ENCODE measurements at places on chromosomes 11 and 22.

GRCh38 chr11:101786916-101787315, 127.9 kb upstream of the CEP126 start:
- no peak for DNase-seq

DNA sequence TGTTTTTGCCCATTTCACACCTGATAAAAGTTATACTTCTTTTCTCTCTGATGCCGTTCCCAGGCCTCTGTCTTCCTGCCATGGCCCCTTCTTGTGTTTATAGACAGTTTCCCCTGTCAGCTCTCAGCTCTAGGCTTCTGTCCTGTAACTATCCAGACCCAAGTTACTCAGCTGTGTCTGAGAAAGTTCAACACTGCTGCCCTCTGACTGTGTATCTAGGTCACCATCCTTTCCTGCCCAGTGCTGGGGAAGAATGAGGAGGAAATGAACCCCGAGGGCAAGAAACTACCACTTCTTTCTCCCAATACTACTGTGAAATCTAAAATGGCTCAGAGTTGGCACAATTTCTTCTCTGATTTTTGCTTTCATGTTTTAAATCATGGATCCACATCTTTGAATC, 29.6 kb downstream of the SNX19 start:
- DNase-seq = no peak

GRCh38 chr11:94066901-94067429, 45.8 kb downstream of the HEPHL1 start:
- DNase-seq = no peak

DNA sequence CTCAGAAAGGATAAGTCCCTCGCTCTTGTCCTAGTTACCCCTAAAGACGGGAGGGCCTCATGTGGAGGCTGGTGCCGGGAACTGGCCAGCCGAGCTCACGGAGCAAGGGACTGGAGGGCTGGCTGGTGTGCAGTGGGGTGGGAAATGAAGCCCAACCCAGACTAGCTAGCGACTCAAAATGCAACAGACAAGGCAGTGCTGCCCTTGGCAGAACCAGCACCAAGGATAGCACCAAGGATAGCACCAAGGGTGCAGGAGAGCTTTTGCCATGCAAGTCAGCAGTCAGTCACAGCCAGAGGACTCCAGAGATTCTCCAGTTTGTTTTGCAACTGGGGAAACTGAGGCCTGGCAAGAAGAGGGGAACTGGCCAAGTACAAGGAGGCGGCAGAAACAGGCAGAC, 6.5 kb upstream of the BATF2 start:
- no peak for DNase-seq

DNA sequence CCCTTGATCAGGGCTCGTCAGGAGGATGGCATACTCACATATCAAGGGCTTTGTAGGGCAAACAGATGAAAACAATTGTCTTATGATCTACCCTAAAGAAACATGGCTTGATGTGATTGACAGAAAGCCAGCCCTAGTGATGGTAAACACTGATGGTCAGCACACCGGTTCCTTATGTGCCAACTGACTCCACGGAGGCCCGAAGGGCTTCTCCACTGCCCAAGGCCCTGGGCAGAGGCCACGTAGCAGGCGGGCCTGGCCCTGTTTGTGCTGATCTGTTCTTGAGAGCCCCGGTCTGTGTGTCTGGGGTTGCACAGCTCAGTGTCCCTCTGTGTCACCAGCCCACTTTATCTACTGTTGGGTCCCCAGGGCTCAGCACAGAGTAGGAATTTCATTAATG, 115.2 kb downstream of the GRIK4 start:
- DNase-seq = no peak

DNA sequence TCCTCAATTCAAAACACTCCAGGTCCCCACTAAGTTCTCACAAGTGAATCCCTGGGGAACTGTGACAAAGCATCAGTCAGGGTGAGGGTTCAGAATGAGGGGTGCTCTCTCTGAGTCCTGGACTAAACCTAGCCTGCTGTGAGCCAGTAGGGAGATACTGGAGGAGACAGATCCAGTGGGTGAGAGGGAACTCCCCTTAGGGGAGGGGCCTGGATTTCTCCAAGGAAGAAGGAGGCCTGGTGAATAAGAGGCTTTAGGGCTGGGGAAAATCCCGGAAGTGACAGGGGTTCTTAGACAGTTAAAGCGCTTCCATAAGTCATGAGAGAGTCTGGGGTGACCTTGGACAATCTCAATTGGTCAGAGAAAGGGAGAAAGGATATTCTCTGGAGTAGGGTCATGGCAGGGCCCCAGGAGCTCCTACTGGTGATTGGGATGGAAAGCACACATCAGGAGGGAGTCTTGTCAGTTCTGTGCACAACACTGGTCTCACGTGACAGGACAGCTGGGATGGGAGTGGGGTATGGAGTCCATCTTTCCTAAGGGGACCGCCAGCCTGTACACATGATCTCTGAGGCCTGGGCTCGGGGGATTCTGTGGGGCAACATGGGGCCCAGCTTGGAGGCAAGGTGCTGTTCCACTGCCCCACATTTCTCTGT, 1.5 kb downstream of the TBC1D10A start:
- peak; percentile 59 for DNase-seq

DNA sequence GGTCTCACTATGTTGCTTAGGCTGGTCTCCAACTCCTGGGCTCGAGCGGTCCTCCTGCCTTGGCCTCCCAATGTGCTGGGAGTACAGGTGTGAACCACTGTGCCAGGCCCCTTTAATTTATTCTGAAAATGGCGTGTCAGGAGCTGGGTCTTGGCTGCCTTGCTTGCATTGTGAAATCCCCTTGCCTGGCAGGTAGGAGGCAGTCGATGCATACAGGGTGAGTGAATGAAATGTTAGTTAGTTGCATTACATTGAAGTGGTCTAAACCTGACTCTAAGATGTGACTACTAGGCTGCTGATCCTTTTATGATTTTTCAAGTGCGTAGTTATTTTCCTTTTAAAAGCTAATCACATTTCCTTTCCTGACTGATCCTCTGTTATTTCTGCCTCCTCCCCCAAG, 42.9 kb downstream of the PARVB start:
- DNase-seq = no peak

All from thyroid gland (tissue), 4 donors.